ENCODE measurements at places on chromosomes 12 and 14.

DNA sequence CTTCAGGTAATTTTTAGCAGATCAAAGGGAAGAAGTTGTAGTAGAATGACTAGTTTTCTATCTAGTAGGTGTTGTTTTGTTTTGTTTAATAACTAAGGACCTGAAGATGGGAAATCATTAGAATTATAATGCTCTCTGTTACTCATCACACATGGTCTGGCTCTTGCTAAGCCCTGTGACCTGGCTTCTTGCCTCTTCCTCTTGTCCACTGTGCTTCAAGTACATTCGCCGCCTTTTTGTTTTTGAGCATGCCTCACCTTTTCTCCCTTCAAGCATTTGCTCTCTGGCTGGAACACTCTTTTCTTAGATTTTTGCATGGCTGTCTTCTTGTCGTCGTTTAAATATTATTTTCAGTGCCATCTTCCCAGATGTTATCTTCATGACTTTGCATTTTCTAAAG, 47.7 kb downstream of the DAAM1 start:
- DNase-seq, result no peak

GRCh38 chr14:33477797-33478196, 473.1 kb downstream of the EGLN3 start:
- no peak for DNase-seq

DNA sequence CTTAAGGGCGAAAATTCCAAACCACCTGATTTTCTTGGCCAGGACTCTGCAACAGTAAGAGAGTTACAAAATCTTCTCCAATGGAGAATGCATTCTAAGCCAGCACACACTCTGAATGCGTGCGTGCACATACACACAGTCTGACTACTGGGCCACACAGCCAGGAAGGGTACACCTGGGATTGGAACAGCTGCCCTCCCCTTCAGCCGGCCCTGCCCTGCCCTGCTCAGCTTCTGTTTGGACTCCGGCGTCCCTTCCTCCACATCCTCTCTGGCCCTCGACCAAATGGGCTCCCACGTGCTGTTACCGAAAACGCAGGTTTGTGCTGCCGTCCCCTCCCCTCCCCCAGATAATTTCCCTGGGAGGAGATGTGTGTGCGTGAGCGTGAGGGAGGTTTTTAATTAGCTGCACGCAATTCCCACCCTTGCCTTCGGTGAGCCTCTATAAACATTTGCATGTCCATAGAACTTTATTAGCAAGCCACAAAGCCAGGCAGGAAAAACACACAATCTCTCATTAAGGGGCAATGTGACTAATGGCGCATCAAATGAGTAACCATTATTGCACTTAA, 43.0 kb downstream of the CCNK start:
- no peak for DNase-seq

- DNase-seq, result no peak
These were observed 41.6 kb downstream of the PIK3C2G start for GRCh38 chr12:18302809-18303430.

DNA sequence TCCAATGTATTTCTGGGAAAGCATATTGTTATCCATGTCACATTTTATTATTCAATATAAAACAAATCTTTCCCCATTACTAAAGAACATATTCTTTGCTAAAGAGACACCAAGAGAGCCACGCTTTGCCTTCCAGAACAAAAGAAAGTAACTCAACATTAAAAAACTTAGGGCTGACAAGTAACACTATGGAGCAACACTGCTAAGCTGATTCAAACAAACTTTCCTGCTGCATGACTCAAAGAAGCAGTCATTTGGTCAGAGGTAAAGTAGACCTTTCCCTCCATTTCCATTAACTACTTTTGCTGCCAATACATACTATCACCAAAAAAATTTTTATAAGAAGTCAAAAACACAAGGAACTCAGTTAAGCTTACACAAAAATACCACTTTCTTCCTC, 83.0 kb downstream of the DENND5B start:
- no peak for DNase-seq

DNA sequence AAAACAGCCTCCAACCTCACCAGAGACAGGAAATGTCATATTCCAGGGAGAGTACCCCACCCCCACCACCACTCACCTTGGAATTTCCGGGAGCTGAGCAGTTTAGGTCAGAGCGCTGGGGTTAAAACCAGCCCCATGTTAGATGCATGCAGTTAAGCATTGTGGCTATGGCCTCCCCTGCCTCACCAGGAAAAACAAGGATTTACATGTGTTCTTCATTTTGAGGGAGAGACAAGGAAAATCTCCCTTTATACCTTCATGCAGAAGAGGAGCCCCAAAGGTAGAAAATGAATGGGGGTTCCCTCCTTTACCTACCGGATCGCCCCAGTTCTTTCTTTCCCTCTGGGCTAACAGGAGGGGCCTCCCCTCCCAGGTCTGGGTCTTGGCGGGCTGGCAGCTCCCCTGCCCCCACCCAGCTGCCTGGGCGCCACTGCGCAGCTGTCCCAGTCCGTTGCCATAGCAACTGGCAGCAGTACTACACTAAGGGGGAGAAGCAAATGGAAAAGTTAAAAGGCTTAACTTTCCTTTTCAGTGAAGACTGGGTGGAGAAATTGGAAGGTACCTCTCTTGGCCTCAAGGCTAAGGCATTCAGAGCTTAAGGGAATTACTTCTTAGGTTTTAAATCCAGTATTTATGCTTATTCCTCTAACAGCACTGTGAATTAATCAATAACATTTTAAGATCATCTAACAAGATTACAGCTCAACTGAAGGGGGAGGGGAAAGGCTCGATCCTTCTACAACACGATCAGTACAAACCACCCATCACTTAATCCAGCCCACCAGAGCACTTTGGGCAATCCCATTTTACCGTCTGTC, 20.5 kb downstream of the CBX5 start:
- DNase-seq, result no peak

DNA sequence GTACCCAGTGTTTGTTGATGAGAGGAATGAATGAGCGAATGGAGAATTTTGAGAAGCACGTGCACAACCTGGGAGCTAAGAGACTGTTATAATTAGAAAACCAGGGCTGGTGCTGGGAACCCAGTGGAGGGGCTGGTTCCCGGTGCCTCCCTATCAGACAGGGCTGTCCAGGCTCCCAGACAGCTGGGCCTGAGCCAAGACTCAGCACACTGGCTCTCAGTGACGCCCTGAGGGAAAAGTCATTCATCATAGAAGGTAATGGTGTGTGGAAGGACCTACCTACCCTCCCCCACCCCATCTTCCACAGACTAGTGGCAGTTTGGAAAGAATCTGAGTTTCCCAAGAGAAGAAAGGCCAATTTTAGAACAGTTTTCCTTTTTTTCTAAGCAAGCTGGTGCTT, 34.7 kb downstream of the KCNA5 start:
- no peak for DNase-seq

GRCh38 chr14:90287791-90288190, 31.4 kb downstream of the PSMC1 start:
- no peak for DNase-seq

All from activated CD4-positive, alpha-beta T cell treated with anti-CD3 and anti-CD28 coated beads, Interleukin-2, amount 50 U/mL, for 24 hours (primary cell).